HEK293T (cell line): ENCODE measurements at places on chromosomes 4 and X.

DNA sequence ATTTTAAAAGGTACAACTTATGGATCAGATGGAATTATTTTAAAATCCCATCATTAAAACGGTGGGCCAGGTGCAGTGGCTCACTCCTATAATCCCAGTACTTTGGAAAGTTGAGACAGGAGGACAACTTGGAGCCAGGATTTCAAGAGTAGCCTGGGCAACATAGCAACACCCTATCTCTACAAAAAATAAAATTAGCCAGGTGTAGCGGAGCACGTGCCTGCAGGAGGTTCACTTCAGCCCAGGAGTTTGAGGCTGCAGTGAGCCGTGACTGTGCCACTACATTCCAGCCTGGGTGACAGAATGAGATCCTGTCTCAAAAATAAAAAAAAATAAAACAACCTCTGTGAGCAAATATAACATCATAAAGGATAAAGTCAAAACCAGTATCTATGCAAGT is 11.4 kb downstream of the ADH5 start:
- DNase-seq = no peak

GRCh38 chrX:109352066-109352588 is 129.8 kb downstream of the GUCY2F start:
- DNase-seq = no peak

DNA sequence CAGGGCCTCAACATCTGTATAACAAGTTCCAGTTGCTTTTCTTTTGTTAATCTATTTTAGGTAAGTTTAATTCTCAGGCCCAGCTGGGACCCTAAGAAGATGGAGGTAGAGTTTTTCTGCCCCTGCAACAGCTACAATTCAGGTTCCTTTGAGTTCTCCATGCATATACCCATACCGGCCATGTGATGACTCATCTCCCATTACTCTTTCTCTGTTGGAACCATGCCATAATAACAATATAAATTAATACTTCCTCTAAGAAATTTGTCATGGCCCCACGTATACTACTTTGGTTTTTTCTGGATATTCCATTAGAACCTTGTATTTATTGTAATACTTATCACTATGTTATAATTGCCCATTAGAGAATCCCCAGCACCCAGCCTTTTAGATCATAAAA is 1.3 kb upstream of the INTU start:
- no peak for DNase-seq

DNA sequence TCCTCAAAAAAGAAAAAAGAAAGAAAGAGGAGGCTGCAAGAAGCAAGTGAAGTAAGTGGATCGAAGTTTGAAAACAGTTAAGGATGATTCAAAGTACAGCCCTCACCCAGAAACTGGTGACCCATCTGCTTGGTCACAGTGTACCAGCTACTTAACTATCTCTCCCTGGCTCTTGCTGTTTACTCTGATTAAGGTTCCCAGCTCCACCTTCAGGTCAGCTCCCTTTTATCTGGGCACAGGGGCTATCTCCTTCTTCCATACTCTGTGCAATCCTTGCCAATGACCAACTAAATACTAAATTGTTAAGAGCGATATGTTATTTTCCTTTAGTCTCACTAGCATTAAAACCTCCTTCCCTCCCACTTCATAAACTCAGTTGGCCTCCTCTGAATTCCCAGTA is 81.5 kb upstream of the SMIM10 start:
- no peak for DNase-seq

DNA sequence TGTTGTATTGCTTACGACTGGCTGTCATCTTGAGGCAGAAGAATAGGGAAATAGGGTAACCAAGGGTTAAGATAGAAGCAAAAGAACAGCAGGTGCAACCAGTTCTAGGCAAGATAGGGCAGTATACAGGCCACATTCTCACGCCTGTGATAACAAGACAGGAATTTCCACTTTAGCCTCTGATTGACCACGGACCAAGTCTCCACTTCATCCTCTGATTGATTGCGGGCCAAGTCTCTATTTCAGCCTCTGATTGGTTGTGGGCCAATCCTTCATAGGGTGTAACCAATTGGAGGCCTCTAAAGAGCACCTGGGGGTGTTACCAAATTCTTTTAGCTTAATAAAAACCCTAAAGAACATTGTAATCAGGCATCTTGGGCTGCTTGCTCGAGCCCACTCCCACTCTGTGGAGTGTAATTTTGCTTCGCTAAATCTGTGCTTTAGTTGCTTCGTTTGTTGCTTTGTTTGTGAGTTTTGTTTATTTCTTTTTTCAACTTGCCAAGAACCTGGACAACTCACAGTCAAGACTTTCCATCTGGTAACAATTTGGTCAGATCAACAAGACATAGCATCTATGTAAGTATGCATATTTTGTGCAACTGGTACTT is 8.7 kb upstream of the TBC1D9 start:
- no peak for DNase-seq

DNA sequence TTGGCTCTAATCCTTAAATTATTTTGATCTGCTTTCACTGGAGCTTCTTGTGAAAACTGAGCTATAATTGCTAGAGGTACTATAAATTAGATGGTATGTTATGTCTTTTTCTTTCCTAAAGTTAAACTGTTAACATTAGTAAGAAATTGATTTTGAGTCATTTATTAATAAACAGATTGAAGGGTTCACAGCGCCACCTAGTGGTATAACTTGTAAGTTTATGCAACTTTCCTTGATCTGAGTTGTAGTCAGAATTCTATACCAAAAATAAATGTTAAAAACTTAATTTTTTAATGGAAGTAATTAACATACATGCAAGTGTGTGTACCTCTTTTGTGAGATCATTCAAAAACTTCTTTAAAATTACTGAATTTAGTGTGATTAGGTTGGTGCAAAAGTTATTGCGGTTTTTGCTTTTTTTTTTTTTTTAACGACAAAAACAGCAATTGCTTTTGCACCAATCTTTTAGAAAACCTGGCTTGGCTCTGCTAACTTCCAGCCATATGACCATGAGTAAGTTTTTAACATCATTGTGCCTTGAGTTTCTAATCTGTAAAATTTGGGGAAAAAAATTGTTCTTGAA is 151.5 kb downstream of the CENPC start:
- DNase-seq = no peak

DNA sequence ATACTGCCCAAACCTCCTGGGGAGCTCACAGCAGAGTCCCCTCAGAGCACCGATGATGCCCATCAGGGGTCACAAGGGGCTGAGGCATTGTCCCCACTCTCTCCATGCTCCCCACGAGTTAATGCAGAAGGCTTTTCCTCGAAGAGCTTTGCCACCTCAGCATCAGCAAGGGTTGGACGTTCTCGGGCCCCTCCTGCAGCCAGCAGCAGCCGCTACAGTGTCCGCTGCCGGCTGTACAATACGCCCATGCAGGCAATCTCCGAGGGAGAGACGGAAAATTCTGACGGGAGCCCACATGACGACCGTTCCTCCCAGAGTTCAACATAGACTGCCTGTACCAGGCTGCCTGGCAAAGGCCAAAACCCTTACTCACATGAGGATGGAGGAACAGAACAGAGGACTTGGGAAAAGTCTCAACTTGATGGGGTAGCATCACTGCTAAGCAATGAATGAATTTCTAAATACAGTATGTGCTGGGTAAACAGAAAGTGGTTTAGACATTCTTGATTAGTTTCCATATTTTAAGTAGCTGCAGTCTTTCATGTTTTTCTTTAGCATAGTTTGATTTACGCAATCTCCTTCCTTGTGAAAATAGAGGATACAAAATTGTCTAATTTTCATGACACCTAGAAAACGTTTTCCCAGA is 5.0 kb upstream of the SCML1 start:
- no peak for DNase-seq

GRCh38 chr4:19520939-19521520 is 730.7 kb upstream of the SLIT2 start:
- DNase-seq = no peak

GRCh38 chr4:121764702-121765367 is at the start of gene SMIM43:
TSS of gene SMIM43 (minus strand) at chr4:121765164. CDS start at chr4:121765105, 59 bp downstream.
- DNase-seq = peak; percentile 60

DNA sequence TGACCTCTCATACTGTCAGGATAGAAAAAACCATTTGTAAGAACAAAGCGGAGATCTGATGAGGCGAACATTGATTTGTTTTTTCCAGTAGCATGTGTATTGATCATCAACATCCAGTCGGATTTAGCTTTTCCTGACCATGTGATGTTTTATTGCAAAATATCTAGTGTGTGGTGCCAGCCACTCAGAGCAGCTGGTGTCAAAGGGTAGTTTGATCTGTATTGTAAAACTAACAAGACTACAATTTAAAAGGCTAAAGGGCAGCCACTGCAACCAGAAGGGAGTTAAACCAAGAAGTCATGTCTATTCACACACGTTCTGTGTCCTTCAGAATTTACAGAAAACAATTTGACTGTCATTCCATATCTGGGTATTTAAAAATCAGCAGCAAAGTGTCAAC is 719.0 kb upstream of the FRG1 start:
- DNase-seq = no peak

- no peak for DNase-seq
These were observed 27.1 kb downstream of the FAM53A start for GRCh38 chr4:1656986-1657385.

- DNase-seq = peak; percentile 48
These were observed 86.3 kb upstream of the RAPGEF2 start for GRCh38 chr4:159016593-159017024.

DNA sequence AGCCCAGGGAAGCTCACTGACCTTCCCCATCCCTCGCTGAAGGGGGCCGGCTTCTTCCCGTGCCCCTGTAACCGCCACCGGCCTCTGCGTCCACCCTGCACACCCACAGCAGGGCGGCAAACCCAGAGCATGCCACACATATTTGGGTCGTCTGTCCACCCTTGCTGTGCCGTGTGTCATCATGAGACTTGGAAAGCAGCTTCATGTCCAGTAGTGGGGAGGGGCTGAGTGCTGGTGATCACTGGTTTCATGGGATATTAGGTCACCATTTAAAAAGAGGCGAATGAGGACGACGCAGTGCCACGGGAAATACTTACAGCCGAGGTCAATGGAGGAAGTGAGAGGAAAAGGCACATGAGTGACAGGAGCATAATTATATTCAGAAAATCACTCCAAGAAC is 74.8 kb downstream of the HTRA3 start:
- no peak for DNase-seq

DNA sequence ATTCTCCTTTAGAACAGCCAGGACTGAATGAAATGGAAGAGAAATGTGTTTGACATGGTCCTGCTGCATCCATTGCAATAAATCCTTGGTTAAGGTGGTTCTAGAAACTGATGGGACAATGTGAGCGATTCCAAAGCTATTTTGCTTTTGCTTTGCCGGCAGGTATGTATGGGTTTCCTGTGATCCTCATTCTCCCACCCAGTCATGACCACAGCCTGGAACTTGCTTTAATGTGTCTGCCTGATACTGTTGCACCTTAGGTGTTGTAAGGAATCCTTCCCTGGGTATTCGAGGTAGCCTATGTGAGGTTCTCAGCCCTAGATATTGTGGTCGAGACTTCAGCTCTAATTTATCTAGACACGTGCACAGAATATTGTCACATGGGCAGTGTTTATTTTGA is 86.1 kb downstream of the ZNF518B start:
- DNase-seq = no peak

DNA sequence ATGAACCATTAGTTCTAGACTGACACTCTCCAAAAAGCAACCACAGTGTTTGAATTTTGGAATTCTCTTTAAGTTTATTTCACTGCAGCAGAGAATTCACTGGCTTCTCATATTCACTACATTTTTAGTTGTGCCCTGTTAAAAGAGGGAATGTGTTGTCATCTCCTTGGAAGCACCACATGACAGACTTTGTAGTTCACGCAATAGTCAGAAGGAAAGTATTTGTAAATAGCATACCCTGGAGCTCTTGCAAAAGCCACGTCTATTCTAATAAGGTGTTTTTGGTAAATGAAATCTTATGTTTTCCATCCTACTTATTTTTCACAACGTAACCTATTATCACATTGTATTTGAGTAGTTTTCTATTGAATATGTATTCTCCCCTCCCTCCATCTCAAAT is 25.8 kb downstream of the DOCK11 start:
- DNase-seq = no peak

- DNase-seq = no peak
These were observed 561.5 kb upstream of the PCDH10 start for GRCh38 chr4:132587626-132588025.

DNA sequence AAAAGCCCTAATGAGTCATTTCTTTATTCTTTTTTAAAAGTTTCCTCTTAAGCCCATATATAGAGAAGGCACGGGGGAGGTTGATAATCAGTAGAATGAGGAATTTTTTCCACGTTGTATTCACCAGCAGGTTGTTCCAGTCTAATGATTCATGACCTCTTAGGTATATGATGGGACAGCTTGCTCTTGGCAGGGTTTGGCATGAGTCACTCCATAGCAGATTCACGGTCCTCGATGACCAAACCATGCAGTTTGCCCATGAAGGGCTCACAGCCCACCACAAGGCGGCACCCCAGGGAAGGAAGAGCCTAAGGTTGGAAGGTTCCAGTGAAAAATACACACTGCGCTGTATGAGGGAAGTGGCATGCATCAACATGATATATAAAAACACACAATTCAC is 623.8 kb upstream of the DIPK2B start:
- peak; percentile 39 for DNase-seq

GRCh38 chrX:96683997-96684338 is 674 bp upstream of the DIAPH2 start:
- peak; percentile 10 for DNase-seq

DNA sequence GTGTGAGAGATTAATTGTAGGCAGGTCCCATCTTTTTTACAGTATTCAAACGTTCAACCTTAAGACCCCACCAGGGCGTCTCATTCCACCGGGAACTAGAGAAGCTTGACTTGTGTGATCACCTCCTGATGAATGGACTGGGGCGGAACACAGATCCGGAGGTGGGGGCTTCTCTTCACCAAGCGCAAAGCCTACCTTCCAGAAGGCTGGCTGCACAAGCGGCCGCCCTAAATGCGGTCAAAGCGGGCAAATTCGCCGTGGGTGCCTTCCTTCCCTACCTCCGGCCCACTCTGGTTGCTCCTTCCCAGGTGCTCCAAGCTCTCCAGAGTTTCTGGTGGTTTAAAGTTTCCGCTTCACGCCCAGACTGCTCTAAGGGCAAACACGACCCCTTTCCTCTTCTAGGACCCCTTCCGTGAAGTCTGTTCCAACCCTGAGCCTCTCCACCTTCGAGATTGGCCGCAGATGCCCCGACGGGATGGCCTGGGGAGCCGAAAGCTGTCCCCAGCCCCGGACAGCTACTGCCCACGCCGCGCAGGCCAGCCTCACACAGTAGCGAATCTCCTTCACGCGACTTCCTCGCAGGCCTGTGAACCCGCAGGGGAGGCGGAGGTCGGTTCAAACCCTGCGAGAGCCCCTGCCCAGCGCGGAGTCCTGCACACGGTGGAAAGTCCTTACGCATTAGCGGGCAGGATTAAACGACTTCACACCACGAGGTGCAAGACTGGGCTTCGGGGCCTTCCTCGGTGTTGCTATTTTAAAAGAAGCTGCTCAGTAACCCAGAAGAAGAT is 1.6 kb upstream of the WWC2 start:
- no peak for DNase-seq

DNA sequence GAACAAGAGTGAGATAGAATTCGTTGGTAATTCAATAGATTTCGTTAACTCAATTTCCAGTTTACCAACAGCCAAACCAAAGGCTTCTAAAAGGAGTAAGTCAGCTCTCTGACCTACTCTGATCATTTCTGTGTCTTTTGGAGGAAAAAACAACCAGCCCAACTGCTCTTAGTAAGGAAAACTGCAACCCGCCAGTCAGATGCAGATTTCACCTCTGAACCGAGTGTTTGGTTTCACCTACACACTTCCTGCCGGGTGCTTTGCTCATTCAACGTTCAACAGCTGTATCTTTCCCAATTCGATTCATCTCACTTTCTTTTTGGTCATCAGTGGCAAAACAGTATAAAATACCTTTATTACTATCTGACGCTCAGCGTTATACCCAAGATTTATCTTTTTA is 24.5 kb downstream of the TMSB4X start:
- no peak for DNase-seq

- DNase-seq = peak; percentile 66
These were observed 52.8 kb downstream of the GPRIN3 start for GRCh38 chr4:89254847-89255246.

GRCh38 chr4:85180533-85180932 is 214.0 kb upstream of the WDFY3 start:
- no peak for DNase-seq
